ENCODE measurements at places on chromosomes 4 and X.

- no peak for DNase-seq
These were observed 23.8 kb downstream of the IQCM start for GRCh38 chr4:149791851-149792250.

DNA sequence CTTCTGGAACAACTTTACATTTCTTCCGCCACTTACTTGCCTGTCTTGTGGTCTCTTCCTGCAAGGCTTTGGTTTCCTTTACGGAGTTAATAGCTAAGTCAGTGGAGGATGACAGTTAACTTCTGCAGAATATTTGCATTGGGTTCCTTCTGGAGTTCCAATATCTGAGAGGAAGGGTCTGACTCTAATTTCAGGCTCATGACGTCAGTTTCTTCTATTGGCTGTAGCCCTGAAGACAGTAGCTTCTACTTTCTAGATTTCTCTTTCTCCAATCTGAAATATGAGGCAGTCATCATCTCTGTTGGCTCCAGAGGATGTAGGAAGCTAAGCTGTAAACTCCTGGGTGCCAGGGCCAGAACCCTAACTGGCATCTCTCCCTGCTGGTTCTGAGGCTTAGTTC is 76.7 kb downstream of the FRMPD3 start:
- no peak for DNase-seq

- no peak for DNase-seq
These were observed 4.0 kb upstream of the NKX3-2 start for GRCh38 chr4:13548059-13548983.

GRCh38 chrX:152632445-152633097 is 5.1 kb upstream of the GABRQ start:
- no peak for DNase-seq

DNA sequence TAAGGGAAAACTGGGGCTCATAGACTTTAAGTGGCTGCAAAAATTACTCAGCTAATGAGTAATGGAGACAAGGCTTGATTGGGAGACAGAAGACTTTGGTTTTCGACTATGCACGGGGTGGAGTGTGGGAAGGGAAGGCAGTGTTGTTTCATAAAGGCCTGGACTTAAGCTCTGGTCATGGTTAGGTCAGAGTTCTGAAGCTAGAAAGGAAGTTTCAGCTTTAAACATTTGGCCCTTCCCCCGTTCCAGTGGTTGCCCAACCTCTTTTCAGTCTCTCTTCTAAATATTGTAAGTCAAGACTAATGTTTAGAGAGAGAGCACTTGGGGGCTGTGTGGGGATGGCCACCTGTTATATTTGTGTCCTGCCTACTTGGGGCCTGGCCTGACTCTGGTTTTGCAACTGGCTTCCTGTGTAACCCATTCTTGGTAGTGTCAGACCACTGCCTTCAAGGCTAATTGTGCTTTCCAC is 21.0 kb downstream of the MSN start:
- no peak for DNase-seq

DNA sequence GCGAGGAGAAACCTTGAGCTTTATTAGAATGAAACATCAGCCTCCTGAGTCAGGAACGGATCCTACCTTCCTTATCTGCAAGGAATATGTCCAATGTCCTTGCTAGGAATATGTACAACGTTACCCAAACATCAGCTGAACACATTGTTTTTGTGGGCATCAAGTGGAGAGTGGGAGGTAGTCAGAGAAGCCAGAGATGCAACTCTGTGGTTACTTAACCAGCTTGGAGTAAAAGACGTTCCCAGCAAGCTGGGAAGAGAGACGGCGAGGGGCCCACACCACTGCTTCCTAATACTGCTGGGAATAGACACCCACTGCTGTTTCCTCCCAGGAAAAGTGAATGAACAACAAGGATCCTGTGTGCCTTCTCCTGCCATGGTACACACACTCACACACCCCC is 74.4 kb upstream of the PLAC1 start:
- no peak for DNase-seq

GRCh38 chrX:129717892-129718291 is 20.9 kb upstream of the XPNPEP2 start:
- DNase-seq: no peak

GRCh38 chr4:139054791-139055505 is 39.4 kb downstream of the NOCT start:
- DNase-seq: no peak

- DNase-seq: no peak
These were observed 17.3 kb upstream of the UVSSA start for GRCh38 chr4:1329408-1330371.

GRCh38 chrX:27884654-27885053 is 76.9 kb downstream of the MAGEB10 start:
- no peak for DNase-seq

GRCh38 chrX:78322863-78323262 is 4.5 kb downstream of the CYSLTR1 start:
- DNase-seq: no peak

DNA sequence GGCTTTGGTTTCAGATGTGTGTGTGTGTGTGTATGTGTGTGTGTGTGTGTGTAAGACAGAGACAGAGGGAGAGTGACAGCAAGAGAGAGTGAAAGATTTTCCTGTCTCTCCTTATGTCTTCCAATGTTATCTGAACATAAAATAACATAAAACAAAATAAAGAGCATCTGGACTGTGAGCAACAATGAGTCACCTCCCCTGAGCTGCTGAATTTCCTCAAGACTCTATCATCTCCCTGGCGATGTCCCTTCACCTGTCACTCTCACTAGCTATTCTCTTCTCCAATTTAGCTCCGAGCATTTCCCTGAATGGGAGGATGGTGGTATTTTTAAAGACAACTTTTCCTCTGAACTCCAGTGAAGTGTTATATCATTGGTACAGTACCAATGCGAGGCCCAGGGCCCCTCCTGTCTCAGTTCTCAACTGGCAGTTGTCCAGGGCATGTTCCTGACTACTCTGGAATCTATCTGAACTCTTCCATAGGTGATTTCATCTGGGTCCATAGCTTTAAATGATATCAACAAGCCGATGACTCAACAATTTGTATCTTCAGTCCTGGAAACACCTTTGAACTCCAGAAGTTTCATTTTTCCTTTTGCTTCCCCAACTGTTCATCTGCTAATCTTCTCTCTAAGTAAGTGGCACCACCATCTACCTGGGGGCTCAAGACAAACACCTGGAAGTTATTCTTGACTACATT is 195.0 kb upstream of the CLNK start:
- no peak for DNase-seq

DNA sequence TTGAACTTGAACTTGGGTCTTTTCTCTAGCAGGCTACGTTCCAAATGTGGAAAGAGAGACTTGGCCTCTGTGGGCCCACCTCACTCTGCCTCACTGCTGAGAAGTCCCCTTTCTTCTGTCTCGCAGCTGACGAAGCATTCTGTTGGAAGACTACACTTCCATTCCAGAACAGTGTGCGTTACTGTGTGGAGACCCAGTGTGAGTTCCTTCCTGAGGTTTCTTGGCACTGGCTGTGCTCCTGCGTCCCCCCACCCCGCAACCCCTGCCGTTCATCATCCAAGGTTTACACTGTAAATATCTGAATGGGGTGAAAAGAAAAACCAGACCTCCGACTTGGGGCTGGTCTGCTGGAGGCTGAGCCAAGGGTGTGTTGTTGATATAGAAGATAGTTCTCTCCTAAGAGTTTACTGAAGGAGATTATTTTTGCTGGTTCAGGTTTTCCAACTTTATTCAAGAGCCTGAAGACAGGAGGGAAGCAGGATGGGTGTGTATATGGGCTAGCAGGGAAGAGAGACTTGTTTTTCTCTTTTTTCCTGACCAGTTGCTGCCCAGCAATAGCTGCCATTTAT is 34.7 kb downstream of the NHSL2 start:
- no peak for DNase-seq

DNA sequence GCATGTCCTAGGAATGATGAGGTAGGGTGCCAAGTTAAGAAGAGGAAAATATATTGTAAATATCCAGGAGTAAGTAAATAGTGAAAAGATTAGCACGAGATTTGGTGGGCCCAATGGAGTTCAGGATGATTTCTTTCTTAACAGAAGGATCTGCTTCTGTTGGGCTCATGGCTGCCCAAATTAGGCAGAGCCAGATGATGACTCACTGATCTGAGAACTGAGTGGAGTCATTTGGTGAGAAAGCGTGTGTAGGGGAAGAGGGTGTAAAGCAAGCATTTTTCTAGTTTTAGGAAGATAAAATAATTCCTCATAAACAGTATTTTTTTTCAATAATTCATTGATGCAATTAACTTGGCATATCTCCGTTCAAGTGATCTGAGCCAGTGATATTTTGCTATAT is 1.6 kb downstream of the TBX22 start:
- no peak for DNase-seq

DNA sequence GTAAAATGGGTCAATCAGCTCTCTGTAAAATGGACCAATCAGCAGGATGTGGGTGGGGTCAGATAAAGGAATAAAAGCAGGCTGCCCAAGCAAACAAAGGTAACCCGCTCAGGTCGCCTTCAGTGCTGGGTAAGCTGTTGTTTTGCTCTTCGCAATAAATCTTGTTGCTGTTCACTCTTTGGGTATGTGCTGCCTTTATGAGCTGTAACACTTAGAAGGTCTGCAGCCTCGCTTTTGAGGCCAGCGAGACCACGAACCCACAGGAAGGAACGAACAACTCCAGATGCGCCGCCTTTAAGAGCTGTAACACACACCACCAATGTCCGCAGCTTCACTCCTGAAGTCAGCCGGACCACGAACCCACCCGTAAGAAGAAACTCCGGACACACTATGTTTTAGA is 11.5 kb upstream of the CAMK2D start:
- no peak for DNase-seq

- no peak for DNase-seq
These were observed 4.0 kb downstream of the HNRNPH2 start for GRCh38 chrX:101411984-101412383.

DNA sequence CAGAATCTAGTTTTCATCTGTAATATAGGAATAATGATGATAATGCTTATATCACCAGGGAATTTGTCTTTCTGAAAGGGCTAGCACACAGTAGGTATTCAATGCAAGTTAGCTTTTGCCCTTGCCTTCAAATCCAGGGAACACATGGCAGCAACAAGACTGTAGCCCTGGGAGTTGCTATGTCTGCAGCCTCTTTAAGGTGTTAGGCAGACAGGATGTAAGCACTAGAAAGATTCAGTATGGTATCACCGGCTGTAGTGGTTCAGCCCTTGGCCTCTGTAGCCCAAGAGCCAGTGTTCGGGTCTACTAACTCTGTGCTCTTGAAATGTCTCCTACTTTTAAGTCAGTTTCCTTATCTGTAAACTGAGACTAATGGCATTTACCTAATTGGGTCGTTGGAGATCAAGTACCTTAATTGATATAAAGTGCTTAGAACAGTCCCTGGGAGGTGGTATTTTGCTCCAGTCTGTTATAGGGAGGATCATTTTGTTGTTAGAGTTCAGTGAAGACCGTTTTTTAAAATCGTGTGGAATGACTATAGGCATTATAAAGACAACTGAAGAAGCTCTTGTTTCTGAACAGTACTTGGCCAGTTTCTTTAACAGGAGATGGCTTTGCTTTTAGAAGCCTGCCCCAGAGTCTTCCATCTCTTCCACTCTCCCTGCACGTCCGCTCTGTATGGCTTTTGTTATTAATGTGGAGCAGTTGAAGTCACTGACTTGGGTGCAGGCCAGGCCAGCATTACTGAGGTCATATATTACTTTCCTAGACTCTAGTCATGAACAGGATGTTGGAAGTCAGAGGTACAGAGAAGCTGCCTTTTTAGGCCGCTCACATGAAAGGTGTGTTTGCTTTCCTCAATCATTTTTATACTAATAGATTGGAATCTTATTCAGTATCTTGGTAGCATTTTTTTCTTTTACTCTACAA is 44.8 kb downstream of the GAB1 start:
- no peak for DNase-seq

GRCh38 chr4:15488658-15489470 is 19.2 kb downstream of the CC2D2A start:
- DNase-seq: no peak

- no peak for DNase-seq
These were observed 24.1 kb downstream of the ETDA start for GRCh38 chrX:135275973-135276372.

- no peak for DNase-seq
These were observed 298.8 kb downstream of the GBA3 start for GRCh38 chr4:22991576-22991975.

Data from stimulated activated CD8-positive, alpha-beta memory T cell treated with anti-CD3 and anti-CD28 coated beads, Interleukin-2, amount 100 ng/mL, for 1 hour (primary cell).